ENCODE measurements at places on chromosomes 1 and 21.

GRCh38 chr1:93614986-93615581, 66.6 kb downstream of the BCAR3 start:
- no peak for DNase-seq

DNA sequence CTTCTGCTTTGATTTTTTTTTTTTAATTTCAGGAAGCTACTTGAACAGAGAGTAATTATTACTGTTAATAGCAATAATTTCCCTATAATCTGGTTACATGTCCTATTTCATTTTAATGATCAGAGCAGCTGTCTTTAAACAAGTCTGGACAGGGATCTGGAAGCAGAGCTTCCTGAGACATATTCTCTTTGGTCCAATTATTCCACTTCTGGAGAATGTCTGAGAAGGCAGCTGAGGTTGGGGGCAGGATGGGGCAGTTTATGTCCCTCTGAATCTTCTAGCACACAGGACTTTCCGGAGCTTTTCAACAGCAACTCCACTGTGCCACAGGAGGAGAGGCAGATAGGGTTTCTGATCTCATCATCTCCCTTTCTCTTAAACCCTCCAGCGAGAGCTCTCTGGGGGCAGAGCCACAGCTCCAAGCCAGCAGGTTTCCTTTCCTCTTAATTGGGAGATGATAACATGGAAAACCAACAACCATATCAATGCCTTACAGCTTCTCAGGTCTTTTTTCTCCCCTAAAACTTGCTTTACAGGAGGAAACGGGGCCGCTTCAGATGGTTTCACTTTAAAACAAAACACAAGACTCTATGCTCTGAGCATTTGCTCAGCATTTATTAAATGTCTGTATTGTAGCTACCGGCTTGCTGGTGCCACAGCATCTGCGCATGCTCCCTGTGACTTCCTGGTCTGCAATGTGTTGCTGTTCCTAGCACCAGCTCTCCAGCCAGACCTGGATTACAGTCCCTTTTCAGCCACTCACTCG, 425.7 kb upstream of the USP24 start:
- DNase-seq = no peak

DNA sequence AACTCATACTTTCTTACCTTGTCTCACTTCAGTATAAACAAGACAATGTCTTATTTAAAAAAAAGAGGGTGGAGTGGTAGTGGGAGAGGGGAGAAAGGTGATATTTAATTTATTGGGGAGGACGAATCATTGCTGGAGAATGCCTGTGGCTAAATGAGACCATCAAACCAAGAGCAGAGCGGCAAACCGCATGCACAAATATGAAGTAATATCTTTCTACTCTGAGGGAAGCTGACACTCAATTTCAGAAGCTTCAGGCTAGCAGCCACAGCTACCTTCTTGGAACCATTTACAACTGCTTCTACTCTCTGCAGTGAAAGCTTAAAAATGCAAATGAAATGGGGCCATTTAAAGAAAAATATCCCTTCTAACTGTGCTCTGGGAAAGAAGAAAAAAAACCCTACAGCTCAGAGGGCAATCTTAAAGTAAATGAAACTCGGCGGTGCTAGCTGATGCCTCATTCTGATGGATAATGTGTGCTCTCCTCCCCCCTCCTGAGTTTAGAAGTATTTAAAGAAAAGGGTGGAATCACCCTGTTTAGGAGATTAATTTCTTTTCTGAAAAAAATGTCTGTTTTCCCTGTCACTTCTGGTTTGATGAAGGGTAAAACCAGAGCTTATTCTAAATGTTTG, 178.2 kb upstream of the CAMK1G start:
- DNase-seq = no peak

DNA sequence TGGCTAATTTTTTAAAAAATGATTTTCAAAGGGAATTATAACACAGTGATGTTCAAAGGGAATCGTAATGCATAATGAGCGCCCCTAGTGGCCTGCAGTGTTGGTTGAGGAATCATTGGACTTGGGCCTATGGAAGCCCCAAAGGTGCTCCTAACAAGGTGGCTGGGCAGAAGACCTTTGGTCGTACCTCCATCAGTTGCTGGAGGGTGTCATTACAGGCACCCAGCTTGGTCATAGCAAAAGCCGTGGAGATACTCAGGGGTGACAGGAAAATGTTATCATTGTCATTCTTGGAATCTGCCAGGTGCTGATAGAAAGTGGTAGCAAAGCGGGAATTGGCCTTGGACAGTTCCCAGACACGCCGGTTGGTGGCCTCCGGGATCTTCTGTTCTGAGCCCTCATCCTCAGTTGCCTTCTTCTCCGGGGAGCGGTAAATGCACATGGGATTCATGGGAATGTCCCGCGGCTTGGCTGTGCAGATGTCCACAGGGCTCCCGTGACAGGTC, 2.7 kb downstream of the SERPINC1 start:
- peak; percentile 27 for DNase-seq

DNA sequence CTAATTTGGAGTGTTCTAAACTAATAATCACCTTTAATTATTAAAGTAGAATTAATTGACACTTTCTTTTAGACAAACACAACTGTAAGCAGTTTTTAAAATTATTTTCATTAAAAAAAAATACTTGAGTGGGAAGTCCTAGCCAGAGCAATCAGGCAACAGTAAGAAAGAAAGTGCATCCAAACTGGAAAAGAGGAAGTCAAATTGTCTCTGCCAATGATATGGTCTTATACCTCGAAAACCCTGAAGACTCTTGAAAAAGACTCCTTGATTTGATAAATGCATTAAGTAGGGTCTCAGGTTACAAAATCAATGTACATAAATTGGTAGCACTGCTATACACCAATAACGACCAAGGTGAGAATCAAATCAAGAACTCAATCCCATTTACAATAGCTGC, 83.0 kb upstream of the GADD45A start:
- no peak for DNase-seq

DNA sequence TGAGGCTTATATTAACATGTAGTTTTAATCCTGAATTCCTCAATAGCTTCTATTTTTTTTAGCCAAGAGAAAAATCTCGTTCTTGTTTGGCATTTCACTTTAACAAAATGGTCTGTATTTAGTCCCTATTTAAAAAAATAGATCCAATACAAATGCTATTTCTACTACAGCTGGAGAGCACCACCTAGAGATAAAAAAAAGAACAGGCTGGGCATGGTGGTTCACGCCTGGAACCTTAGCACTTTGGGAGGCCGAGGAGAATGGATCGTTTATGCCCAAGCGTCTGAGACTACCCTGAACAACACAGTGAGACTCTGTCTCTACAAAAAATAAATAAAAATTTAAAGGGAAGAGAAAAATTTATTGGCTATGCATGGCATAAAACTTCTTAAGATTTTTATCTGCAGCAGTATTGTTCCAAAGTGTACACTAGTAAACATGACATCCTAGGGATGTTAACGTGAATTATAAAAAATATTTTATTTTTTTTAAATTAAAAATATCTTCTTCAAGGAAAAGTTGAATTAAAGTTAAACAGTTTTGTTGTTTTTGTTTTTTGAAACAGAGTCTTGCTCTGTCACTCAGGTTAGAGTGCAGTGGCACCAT, 4.4 kb downstream of the ST7L start:
- peak; percentile 7 for DNase-seq

DNA sequence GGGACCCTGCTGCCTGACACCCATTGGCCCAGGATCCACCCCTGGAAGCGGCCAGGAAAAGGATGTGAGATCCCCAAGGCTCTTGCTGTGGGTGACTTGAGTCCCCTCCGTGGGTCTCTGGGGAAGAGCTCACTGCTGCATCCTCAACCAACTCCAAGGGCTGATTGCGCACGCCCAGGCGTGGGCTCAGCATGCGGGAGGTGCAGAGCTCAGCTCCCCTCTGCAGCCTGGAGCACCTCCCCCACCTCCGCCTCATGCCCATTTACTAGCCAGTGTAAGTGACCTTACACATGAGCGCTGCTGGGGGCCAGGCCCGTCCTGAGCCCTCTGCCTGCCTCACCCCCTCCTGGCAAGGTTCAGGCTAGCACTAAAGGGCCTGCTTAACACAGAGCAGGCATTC, 138.4 kb upstream of the VAMP3 start:
- no peak for DNase-seq

- DNase-seq = no peak
These were observed 45.7 kb downstream of the TDRD5 start for GRCh38 chr1:179637211-179637860.

GRCh38 chr1:161935264-161935663, 88.4 kb downstream of the OLFML2B start:
- DNase-seq = no peak

- no peak for DNase-seq
These were observed 2.1 kb downstream of the TTC39A start for GRCh38 chr1:51328279-51328678.

DNA sequence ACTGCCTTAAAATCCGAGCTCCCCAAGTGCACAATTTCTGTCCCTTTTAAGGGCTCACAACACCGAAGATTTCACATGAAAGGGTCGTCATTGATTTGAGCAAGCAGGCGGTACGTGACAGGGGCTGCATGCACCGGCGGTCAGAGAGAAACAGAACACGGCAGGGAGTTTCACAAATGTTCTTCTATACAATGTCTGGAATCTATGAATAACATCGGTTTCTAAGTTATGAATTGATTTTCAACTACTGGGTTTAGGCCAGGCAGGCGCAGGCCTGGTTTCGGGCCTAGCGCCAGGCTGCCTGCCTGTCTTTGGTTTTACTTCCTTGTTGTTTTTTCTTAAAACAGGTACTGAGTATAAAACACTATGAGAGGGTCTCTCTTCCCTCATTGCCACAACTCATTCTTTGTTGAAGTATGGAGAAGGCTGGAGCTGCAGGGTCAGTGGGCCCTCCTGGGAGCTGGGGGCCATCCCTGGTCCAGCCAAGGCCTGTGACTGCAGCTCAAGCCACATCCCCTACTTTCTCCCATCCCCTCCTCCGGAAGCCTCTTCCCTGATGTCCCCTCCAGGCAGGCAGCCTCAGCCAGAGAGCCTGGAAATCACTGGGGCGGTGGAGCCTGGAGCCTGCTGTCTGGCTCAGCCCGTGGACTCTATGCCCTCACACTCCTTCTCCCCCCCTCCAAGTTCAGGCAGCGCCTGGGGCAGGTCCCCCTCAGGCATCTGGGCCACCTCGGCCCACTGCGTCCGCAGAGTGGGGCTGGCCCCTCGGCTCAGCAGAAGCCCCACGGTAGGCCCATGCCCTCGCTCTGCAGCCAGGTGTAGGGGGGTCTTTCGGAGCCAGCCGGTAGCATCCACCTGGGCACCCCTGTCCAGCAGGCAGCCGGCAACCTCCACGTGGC, 2.4 kb downstream of the ANKRD65 start:
- DNase-seq = no peak

GRCh38 chr21:42290505-42290904, 24.7 kb downstream of the TFF3 start:
- DNase-seq = no peak

DNA sequence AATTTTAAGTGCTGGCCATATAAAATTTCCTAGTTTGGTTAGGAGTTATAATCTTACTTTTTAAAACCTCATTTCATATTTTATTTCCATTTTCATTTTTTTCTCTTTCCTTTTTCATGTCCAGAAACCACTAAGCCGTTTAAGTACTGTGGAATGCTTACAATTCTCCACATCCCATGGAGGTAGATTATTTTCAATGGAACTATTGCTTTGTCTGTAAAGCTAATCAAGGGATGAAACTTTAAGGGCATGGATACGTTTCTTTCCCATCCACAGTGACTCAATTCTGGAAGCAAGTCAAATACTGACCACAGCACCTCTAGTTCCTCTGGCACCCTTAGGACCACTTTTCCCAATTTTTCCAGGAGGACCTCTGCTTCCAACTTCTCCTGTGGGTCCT, 139.1 kb upstream of the ZNHIT6 start:
- DNase-seq = no peak

GRCh38 chr1:25932321-25932720, 26.1 kb upstream of the STMN1 start:
- no peak for DNase-seq

- DNase-seq = no peak
These were observed 221.1 kb upstream of the PBX1 start for GRCh38 chr1:164337885-164338284.

GRCh38 chr1:157813269-157813668, 6.7 kb downstream of the FCRL1 start:
- no peak for DNase-seq

DNA sequence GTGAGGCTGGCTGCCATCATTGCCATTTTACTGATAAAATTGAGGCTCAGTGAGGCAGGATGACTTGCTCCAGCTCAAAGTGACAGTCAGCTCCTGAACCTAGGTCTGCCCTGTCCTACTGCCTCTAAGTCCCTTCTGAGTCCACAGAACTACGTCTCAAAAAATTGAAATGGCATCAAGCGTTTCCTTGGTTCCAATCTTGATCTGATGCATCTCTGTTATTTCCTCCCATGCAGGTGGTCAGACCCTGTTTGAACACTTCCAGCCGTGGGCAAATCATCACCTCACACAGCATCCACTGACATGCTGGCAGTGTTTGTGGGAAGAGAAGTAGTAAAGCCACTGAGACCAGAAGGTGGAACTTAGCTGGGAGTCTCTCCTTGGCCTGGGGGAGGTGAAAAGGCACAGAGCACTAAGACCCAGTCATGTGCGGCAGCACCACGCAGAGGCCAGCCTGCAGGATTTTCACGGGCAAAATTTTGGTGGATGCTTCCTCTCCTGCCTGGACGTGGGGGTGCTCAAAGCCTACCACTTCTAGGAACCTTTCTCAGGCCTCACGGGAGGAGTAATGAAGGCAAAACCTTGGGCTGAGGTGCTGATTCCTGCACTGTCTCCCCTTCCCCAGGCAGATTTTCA, 7.8 kb upstream of the CPLANE2 start:
- DNase-seq = no peak

DNA sequence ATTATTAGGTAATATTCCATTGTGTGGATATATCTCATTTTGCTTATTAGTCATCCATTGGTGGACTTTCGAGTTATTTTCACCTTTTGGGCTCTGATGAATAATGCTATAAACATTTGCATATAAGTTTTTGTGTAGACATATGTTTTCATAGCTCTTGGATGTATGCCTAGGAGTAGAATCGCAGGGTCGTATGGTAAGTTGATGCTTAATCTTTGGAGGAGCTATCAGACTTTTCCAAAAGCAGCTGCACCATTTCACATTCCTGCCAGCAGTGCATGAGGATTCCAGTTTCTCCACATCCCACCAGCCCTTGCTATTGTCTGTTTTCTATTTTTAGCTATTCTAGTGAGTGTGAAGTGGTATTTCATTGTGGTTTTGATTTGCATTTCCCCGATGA, 120.3 kb upstream of the TMEM51 start:
- DNase-seq = no peak

GRCh38 chr21:28871388-28872010, 121.2 kb downstream of the LTN1 start:
- DNase-seq = no peak

Data from effector memory CD8-positive, alpha-beta T cell (primary cell).